ENCODE measurements at places on chromosomes 12 and 14. TPM values are rescaled to one million over a fixed set of nuclear protein-coding genes. Genes with fewer than 3 reads are reported as not detected.

Gene TAS2R31
- total RNA-seq = 6.2 TPM

Gene RNASE13
- total RNA-seq = not detected

- no peaks in the 10 kb centered on the region for H3K36me3 ChIP-seq
- no peaks in the 10 kb centered on the region for H3K27me3 ChIP-seq
- H3K4me3 ChIP-seq = no peak overlapping the region
- no peak for DNase-seq
- no peak overlapping the region for H3K27ac ChIP-seq
- H3K4me1 ChIP-seq = no peaks in the 10 kb centered on the region
These were observed 5.1 kb upstream of the GPR33 start for GRCh38 chr14:31492759-31493498.

- H3K4me3 ChIP-seq = no peak overlapping the region
- peaks cover 15% of the 10 kb centered on the region for H3K36me3 ChIP-seq
- no peaks in the 10 kb centered on the region for H3K4me1 ChIP-seq
- DNase-seq = no peak
- no peaks in the 10 kb centered on the region for H3K27me3 ChIP-seq
These were observed 104.8 kb downstream of the TRAFD1 start for GRCh38 chr12:112230136-112230535.

Gene IFNG-AS1
- total RNA-seq = 0.82 TPM

Gene KLRG1
- total RNA-seq = 2.8 TPM

DNA sequence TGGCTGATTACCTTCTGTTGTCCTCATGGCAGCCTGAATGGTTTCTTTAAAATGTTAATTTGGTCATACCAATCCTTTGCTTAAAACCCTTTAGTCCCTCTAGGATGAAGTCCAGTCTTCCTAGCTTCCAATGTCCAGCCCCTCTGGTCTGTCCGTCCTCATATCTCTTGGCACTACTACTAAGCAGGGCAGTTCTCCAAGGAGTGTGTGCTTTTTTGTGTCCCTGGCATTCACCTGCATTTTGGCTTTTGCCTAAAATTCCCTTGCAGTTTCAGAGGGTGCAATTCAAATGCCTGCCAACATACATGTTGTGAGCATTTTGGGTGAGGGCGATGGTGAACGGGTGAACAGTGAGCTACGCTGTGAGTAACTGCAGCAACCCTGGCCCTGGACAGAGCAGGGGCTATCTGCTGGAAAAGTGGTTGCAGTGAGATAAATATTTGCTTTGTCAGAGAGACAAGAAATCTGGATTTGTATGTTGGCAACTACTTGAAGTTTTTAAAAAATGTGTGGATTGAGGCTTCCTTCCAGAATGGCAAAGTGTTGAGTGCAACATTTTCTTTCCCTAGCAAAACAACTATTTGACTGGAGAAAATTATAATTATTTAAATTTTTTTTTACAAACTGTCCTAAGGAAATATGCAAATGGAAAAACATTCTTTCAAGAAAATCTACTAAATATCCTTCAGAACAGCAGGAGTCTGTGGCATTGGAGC, 14.6 kb downstream of the GALNT8 start:
- DNase-seq = no peak
- H3K27me3 ChIP-seq = no peaks in the 10 kb centered on the region
- no peaks in the 10 kb centered on the region for H3K36me3 ChIP-seq
- H3K27ac ChIP-seq = no peak overlapping the region
- no peaks in the 10 kb centered on the region for H3K4me1 ChIP-seq

DNA sequence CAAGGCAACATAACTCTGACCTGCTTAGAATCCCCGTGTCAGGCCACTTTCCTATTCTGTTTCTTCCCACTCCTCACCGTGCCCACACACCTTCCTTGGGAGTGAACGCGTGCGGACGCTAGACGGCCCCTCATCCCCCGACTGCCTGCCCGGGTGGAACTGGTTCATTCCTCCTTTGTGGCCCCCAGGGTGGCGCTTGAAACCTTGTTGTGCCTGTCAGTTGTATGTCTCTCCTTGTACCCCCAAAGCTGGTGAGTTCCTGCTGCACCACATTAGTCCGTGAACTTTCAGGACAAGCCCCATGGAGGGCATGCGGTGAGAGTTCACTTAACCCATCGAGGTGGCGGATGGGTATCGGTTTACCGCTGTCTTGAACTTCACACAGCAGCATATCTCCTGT, 46.7 kb downstream of the SSH1 start:
- no peaks in the 10 kb centered on the region for H3K27me3 ChIP-seq
- H3K4me1 ChIP-seq = no peaks in the 10 kb centered on the region
- DNase-seq = no peak
- no peak overlapping the region for H3K4me3 ChIP-seq
- H3K27ac ChIP-seq = no peak overlapping the region

DNA sequence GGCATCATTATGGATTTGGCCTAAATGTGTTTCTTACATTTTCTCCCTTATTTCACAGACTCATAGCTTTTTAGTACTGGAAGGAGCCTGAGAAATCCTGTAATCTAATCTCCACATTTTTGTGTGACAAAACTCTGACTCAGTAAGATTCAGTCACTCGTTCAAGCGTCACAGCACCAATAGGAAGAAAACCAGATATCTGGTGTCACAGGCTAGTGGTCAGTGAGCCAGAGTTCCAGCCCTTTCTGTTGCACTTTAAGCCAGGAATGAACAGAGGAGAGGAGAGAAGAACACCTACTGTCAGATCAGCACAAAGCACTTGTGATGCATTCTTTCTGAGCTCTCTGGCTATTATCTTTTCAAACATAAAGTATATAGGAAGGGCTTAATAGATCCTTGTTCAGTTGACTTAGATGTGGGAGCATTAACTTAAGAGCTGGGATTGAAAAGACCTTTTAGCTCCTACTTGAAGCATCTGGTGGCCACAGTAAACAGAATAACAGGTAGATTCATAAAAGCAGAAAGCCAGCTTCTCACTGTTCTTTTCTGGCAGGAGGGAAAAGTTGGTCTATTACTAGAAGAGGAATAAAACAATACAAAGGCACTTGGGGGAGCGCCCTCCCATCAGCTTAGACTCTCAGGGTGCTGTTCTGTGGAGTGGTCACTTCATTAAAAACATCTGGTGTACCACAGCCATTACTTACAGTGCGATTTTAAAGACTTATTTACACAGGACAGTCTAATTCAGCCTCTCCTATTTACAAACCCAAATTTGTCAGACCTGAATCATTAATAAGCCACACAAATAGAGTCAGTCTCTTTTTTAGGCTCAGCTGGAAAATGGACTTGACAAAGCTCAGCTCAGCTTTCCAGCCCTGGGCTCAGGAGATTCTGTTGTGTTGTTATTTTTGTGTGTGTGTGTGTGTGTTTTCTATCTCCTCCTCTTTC, 12.2 kb upstream of the NID2 start:
- no peak for DNase-seq
- no peaks in the 10 kb centered on the region for H3K4me1 ChIP-seq
- H3K27ac ChIP-seq = no peak overlapping the region
- no peaks in the 10 kb centered on the region for H3K27me3 ChIP-seq
- H3K4me3 ChIP-seq = no peak overlapping the region

GRCh38 chr12:31362759-31363415, 36.9 kb upstream of the SINHCAF start:
- DNase-seq = no peak
- no peaks in the 10 kb centered on the region for H3K36me3 ChIP-seq
- no peaks in the 10 kb centered on the region for H3K27me3 ChIP-seq
- H3K27ac ChIP-seq = no peak overlapping the region
- H3K4me3 ChIP-seq = peak overlapping the region; percentile 8

DNA sequence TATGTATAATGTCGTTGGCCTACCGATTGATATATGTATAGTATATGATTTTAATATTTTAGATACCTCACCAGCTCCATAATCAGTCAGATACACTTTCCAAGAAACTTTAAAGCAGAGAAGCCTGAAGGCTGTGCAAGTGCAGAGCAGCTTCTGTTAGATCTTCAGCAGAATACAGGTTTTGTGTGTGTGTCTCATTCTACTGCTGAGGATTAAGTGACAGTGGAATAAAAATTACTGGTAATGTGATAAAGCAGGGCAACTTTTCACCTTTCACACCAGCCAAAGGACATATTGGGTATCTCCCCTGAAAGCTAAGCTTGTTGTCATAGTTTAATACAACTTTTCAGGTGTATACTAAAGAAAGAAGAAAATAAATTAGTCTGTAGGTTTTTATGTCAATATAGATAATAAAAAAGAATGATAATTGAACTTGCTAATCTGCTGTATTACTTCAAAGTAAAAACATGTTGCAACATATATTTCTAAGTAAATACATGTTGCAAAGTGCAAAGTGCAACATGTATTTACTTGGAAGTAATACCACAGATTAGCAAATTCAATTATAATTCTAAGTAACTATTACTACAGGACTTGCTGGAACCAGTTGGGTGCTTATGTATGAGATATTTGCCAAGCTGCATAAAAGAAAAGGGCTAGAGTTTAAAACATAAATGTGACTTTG, 128.3 kb downstream of the SLC16A7 start:
- no peak for DNase-seq
- H3K27ac ChIP-seq = no peak overlapping the region
- no peaks in the 10 kb centered on the region for H3K27me3 ChIP-seq
- H3K4me1 ChIP-seq = no peaks in the 10 kb centered on the region
- no peaks in the 10 kb centered on the region for H3K36me3 ChIP-seq

DNA sequence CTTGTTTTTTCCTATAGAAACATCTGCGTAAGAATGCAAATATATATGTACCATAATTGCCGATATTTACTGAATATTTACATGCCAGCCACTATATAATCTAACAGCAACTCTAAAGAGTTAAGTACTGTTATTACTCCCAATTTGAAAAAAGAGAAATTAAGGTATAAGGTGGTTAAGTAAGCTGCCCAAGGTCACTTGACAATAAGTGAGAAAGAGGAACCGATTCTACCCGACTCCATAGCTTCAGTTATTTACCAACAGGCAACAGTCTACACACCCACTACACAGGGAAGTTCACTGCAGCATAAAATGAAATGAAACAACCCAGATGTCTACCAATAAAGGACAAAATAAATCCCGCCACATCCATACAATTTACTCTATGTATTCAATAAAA, 1.1 kb downstream of the MIS18BP1 start:
- no peaks in the 10 kb centered on the region for H3K36me3 ChIP-seq
- peak overlapping the region; percentile 78 for H3K4me3 ChIP-seq
- no peaks in the 10 kb centered on the region for H3K27me3 ChIP-seq
- peaks cover 16% of the 10 kb centered on the region for H3K4me1 ChIP-seq

- no peaks in the 10 kb centered on the region for H3K27me3 ChIP-seq
- peak overlapping the region; percentile 60 for H3K27ac ChIP-seq
- peak overlapping the region; percentile 24 for H3K4me3 ChIP-seq
- no peak for DNase-seq
- H3K4me1 ChIP-seq = peaks cover 90% of the 10 kb centered on the region
- H3K36me3 ChIP-seq = no peaks in the 10 kb centered on the region
These were observed 29.7 kb downstream of the CCDC88C start for GRCh38 chr14:91387951-91388381.

DNA sequence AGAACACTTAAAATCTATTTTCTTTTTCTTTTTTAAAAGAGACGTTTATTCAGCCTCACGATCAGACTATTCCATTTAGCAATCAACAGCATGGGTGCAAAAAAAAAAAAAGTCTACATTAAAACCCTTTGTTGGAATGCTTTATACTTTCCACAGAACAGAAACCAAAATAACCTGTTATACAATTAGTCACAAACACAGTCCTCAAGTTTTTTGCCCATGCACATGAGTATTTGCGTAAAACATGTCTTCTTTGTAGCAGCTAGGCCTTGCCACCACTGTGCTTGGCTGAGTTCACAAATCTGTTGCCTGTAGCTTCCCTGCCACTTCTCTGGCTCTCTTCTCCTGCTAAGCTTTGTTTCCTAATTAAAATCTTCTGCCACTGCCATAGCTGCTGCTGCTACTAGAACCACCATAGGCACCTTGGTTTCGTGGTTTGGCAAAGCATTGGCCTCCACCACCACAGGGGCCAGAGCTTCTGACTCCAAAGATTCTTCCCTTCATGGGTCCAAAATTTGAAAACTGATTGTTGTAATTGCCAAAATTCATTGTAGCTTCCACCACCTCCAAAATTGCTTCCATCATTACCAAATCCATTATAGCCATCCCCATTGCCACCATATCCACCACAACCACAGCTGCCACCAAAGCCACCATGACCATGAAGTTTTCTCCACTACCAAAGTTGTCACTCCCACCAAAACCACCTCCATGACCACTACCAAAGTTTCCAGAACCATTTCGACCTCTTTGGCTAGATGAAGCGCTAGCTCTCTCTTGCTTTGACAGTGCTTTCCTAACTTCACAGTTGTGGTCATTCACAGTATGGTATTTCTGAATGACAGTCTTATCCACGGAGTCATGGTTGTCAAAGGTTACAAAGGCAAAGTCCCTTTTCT, 38.1 kb downstream of the KLRG1 start:
- H3K4me3 ChIP-seq = no peak overlapping the region
- DNase-seq = no peak
- peak overlapping the region; percentile 73 for H3K27ac ChIP-seq
- peaks cover 53% of the 10 kb centered on the region for H3K4me1 ChIP-seq
- no peaks in the 10 kb centered on the region for H3K27me3 ChIP-seq

Gene SYT1
- total RNA-seq = 0.98 TPM

Gene PLXNC1
- total RNA-seq = 12.6 TPM

Gene WSCD2
- not detected for total RNA-seq

DNA sequence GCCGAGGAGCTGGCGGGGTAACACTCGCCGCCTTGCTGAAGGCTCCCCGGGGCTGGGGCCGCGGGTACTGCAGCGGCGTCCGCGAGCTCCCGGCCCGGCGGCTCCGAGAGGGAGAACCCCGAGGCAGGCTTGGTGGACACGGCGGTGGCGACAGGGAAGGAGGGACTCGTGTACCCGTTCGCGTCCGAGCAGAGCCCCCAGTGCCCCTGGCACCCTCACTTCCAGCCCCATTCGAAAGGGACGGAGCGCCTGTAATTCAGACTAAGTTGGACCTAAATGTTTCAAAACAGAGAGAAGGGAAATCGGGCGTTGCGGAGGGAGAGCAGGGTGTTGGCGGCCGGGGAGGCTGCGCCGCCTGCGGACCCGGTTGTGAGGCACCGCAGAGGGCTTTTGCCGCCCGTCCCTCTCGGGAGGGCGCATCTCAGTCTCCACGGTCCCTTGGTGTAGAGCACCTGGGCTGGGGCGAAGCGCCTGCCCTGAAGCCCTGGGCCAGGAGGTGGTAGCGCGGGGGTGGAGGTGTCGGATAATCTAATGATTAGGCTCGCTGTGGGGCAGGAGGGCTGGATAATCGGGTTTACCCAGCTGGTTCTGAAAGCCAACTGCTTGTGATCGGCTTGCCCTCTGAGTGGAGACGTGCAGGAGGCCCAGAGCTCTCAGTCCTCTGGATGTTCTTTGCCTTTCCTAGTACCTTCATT, 771 bp downstream of the DAAM1 start:
- H3K27me3 ChIP-seq = no peaks in the 10 kb centered on the region
- H3K4me1 ChIP-seq = no peaks in the 10 kb centered on the region
- peak overlapping the region; percentile 93 for H3K4me3 ChIP-seq
- H3K36me3 ChIP-seq = no peaks in the 10 kb centered on the region
- DNase-seq = peak; percentile 34
- H3K27ac ChIP-seq = peak overlapping the region; percentile 91

Gene FGF6
- not detected for total RNA-seq

DNA sequence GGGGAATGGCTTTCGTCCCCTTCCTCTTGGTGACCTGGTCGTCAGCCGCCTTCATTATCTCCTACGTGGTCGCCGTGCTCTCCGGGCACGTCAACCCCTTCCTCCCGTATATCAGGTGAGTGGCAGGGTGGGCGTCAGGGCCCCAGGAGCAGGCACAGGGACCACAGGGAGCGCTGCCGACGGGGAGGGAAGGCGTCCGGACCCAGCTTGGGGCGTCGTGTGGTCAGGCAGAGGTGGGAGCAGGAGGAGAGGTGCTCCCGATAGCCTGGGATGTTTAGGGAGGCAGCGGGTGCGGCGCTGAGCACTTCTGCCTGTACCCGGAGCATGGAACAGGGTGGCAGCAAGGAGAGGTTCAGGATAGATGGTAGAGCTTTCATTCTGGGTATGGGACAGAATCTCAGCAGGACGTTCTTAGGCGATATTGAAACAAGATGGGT, 444 bp downstream of the DRAM1 start:
- peak overlapping the region; percentile 78 for H3K27ac ChIP-seq
- H3K36me3 ChIP-seq = peaks cover 5% of the 10 kb centered on the region
- peak overlapping the region; percentile 56 for H3K4me3 ChIP-seq
- H3K4me1 ChIP-seq = peaks cover 6% of the 10 kb centered on the region
- peak; percentile 11 for DNase-seq
